ENCODE measurements at places on chromosomes 12 and 14. TPM values are rescaled to one million over a fixed set of nuclear protein-coding genes. Genes with fewer than 3 reads are reported as not detected.

GRCh38 chr12:109451400-109451799 lies 25.7 kb downstream of the KCTD10 start:
- no peak for DNase-seq
- peaks cover 47% of the 10 kb centered on the region for H3K4me1 ChIP-seq
- H3K4me3 ChIP-seq = no peak overlapping the region
- no peaks in the 10 kb centered on the region for H3K27me3 ChIP-seq

Gene DNAJC22
- total RNA-seq = 0.34 TPM

- DNase-seq = no peak
- H3K4me1 ChIP-seq = peaks cover 38% of the 10 kb centered on the region
- no peaks in the 10 kb centered on the region for H3K27me3 ChIP-seq
- H3K36me3 ChIP-seq = peaks cover 6% of the 10 kb centered on the region
These were observed 691 bp downstream of the ZFYVE26 start for GRCh38 chr14:67815573-67816225.

Gene HDAC7
- total RNA-seq = 73.9 TPM

- no peaks in the 10 kb centered on the region for H3K27me3 ChIP-seq
- no peak for DNase-seq
- no peak overlapping the region for H3K27ac ChIP-seq
- no peak overlapping the region for H3K4me3 ChIP-seq
These were observed 133.5 kb downstream of the CPNE8 start for GRCh38 chr12:38771871-38772270.

Measured in esophagus muscularis mucosa (tissue), 4 donors.